ENCODE measurements at places on chromosomes 5 and 9.
A peak's percentile ranks its signal among the peaks of the same experiment; 100 is the strongest.

GRCh38 chr9:121884057-121884541 lies 209.0 kb downstream of the TTLL11 start:
- DNase-seq = no peak

GRCh38 chr5:36369219-36369690 lies 67.6 kb upstream of the RANBP3L start:
- peak; percentile 41 for DNase-seq

- DNase-seq = peak; percentile 50
These were observed 44.8 kb downstream of the PLCXD3 start for GRCh38 chr5:41465493-41466171.

GRCh38 chr5:56457887-56458812 lies 225.0 kb upstream of the ANKRD55 start:
- peak; percentile 46 for DNase-seq

DNA sequence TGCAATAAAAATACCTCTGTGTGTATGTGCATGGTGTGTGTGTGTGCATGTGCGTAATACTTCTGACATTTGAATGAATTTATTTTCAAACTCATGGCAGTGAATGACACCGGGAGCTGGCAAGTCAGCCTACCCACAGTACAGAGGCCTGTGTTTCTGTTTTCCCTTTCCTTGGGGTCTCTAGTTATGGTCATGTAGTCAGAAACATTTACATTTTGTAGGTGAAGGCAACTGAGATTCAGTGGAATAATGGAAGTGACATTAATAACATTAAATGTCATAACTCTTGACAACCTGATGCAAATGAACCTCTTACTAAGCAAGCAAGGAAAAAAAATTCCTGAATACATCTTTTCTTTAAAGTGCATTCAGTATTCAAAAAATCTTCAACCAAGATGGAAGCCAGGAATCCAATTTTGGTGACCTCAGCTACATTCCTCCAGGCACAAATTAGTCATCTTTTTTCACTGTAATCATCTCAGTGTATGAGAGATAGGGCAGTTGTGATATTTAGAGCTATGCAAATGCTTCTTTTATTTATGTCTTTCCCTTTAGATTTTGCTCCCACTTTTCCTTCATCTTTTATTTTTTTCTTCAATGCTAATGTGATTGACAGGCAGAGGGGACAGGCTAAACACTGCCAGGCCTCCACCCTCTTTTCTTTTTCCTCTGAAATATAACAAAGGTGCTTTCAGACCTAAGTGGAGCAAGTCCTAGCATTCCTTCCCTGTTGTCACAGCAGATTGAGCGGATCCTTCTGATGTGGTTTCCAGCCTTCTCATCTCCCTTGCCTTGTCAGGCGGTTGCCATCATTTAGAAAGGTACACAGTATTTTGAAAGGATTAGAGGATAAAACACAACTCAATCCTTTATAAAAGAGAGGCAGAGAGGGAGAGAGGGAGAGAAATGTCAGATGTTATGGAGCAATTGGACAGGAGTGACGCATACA lies 569.8 kb upstream of the ADAMTS16 start:
- DNase-seq = no peak

DNA sequence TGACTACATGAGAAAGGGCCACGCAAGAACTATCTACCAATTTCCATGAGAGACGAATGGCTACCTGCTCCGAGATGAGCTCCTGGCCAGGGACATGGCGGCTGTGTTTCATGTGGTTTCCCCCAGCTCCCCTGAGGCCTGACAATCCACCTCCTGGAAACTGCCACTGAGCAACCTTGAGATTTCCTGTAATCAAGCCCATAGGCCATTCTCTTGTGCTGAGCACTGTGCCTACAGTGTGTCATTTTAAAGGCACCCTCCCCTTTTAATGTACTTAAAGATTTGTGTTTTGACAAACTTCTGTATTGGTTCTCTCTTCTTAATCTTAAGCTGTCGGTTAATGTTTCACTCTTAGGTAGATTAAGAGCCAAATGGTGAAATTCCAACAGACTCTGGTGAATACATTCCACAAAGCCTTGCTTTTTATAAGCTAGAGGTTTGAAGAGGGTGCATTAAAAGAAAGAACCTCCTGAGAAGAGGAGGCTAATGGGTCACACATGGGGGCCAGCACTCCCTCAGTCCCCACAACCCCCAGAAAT lies 72.3 kb downstream of the SECISBP2 start:
- DNase-seq = no peak

DNA sequence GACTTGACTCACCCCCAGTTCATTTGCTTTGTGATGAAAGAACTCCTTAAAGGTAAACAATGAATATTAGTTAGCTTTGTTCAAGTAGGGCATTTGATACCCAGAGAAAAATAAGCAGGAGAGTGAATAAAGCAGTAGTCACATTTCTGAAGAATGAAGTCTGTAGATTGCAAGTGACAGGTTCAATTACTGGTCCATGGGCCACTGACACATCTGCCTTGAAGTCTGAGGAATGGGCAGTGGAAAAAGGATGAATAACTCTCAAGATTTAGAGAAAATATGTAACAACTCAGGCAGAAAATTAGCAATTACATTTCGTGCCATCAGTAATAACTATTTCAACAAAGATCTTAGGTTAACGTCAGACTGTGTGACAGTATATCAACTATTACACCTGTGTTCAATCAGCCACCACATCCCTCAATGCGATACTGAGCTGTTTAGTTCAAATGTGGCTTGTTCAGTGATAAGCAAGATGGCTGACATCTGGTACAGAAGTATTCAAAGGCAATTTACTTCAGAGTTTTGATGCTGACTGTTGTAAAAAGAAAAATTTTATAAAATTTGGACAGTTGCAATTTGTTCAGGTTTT lies 1890.7 kb upstream of the NUDT12 start:
- no peak for DNase-seq

GRCh38 chr5:41157272-41157894 lies 55.9 kb downstream of the C6 start:
- no peak for DNase-seq

DNA sequence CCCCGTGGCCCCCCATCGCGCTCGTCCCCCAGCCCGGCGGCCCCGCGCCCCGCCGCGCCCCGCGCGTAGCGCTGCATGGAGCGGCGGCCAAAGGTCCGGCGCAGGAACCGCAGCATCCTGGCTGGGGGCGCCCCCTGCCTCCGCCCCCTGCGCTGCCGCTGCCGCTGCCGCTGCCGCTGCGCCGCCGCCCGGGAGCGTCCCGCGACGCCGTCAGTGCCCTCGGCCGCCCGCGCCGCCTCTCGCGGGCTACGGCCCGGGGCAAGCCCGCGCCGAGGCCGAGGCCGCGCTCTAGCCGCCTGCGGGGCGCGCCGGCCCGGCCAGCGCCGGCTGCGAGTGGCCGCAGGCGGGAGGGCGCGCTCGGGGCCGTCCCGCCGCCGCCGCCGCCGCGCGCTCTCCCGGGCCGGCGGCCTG lies 523 bp downstream of the EPB41L4B start:
- DNase-seq = no peak

GRCh38 chr9:7570107-7570720 lies 229.4 kb downstream of the DMAC1 start:
- DNase-seq = peak; percentile 65

DNA sequence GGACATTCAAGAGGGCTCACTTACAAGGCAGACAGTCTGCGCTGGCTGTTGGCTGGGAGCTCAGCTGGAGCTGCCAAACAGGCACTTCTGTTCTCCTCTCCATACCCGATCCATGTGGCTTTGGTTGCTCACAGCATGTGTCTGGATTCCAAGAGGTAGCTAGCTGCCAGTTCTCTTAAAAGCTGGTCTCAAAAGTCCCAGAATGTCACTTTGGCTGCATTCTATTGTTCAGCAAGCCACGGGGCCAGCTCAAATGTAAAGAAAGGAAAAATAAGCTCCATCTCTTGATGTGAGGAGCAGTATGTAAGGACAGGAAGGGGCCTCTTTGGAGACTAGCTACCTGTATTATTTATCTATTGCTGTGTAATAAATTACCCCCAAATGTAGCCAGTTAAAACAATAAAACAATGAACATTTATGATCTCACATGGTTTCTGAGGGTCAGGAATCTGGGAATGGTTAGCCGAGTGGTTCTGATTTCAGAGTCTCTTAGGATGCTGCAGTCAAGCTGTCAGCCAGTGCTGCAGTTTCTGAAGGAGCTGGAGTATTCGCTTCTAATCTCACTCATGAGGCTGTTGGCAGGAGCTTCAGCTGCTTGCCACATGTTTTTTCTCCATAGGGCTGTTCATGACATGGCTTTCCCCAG lies 112.7 kb upstream of the CLINT1 start:
- DNase-seq = no peak

GRCh38 chr5:154311362-154311761 lies 120.8 kb downstream of the GALNT10 start:
- DNase-seq = peak; percentile 20

- DNase-seq = peak; percentile 12
These were observed 300.0 kb downstream of the ZSWIM6 start for GRCh38 chr5:61632064-61632463.

DNA sequence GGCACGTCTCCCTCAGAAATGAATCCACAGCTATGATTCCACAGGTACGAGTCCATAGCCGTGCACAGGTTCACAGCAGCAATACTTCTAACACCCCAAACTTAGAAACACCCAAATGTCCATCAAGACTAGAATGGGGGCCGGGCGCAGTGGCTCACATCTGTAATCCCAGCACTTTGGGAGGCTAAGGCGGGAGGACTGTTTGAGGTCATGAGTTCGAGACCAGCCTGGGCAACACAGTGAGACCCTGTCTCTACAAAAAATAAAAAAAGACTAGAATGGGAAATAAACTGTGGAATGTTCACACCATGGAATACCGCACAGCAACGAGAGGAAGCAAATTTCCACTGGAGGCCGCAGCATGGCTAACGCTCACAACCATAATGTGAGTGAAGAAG lies 4.3 kb upstream of the DOLPP1 start:
- no peak for DNase-seq

- peak; percentile 24 for DNase-seq
These were observed 35.7 kb downstream of the SLC6A3 start for GRCh38 chr5:1409381-1410110.

- DNase-seq = peak; percentile 87
These were observed at the start of gene MCC for GRCh38 chr5:113487781-113488644. Gene MCC (minus strand): TSS chr5:113488453.

DNA sequence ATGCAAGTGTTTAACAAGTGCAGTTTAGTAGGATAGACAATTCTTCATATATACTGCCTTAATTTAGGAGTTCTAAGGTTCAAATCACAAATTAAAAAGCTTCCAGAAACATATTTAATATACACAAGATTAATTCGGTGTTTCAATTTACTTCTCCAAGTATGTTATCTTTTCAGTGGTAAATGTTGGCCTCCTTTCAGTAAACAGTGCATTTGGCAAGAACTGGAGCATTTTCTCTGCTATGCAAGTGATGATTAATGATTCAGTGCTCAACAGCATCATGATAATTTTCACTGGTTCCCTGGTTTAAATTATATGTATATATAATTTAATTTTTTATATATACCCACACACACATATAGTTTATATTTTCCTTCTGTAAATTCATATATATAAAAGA lies 541.7 kb downstream of the EFNA5 start:
- peak; percentile 83 for DNase-seq

DNA sequence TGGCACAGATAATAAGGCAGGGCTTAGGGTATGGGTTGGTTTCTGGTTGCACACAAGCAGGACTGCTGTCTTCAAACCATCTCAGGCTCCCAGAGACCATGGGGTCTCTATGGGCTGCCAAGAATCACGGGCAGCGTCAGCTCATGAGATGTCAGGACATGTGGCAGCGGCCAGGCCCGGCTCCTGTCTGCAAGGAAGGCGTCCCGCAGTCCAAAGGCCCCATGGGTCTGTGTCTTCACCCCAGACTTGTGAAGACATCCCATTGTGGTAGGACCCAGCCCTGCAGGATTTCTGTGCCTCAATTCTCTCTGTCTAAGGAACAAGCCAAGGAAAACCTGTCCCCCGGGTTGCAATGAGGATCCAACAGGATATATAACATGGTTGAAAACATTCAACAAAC lies 32.6 kb downstream of the IPPK start:
- DNase-seq = no peak

DNA sequence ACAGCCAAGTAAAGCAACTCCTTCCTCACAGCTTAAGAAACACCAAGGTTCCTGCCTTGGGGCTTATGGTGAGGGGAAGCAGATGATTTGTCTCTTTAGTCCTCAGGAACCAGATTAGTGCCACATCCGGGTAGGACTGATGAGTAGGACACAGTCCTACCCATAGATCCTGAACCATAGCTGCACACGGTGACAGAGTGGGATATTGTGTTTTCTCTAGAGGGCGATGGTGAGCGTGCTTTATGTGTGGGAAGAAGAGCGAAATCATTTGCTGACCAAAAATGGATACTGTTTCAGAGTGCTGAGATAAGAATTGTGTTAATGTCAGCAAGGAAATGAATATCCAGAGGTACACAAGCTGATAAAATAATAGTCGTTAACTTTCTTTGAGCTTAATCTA lies 209.0 kb upstream of the FBXL7 start:
- no peak for DNase-seq

- no peak for DNase-seq
These were observed 7.0 kb downstream of the AFAP1L1 start for GRCh38 chr5:149278451-149279210.

DNA sequence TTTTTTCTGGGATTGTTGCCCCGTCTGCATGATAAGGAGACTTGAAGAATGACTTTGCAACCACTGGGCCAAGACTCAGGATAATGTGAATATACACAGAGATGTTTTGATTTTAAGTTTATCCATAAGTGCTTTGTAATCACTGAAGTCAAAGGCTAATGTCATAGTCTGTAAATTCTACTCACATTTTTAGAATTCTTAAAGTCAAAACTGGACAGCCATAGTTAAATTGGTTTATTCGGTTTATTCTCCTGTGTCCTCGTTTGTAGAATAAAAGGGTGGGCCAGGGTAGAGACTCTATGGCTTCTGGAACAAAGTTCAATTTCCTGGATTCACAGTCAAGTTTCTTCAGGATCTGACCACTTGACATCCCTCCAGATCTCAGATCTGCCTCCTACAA lies 327.7 kb upstream of the TNC start:
- no peak for DNase-seq

GRCh38 chr5:131983244-131983771 lies 28.1 kb downstream of the ACSL6 start:
- no peak for DNase-seq

DNA sequence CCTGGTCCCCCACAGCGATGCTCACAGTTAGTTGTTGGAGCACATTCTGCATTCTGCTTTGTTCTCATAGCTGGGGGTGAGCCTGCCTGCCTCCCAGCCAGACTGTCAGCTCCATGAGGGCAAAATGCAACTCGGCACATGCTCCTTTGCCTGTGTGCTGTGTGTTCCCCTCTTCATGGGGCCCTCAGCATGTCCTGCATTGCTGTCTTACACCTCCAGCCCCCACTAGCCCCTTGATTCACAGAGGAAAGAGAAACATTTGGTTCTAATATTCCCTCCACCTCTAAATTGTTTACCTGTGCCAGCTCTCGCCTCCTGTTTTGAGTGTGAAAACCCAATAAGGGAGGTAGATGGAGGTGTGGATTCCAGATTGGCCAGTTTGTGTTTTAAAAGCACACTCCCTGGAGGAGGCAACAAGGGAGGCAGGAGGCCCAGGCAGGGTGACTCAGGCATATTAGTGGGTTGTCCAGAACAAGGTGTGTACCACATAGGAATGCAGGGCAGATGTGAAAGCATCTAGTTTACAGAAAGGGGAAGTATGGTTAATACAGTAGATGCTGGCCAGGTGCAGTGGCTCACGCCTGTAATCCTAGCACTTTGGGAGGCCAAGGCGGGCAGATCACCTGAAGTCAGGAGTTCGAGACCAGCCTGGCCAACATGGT lies 224.6 kb downstream of the AGTPBP1 start:
- DNase-seq = peak; percentile 15
